ENCODE measurements at places on chromosomes 12 and 14.

DNA sequence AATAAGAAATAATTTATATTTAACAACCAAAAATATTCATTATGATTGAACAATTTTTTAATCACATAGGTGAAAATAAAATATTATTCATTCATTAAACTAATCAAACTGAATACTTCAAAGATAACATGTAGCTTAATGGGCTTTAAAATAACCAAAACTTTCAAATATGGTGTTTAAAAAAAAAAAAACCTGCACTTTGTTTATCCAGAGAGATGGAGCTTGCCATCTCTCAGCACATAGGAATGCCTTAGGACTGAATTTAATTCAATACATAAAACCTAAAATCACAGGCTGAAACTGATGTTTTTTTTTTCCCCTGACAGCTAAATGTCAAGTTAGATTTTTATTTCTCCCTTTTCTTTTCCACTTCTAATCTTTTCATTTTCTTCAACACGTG lies 14.4 kb upstream of the CCER1 start:
- no peak for DNase-seq

DNA sequence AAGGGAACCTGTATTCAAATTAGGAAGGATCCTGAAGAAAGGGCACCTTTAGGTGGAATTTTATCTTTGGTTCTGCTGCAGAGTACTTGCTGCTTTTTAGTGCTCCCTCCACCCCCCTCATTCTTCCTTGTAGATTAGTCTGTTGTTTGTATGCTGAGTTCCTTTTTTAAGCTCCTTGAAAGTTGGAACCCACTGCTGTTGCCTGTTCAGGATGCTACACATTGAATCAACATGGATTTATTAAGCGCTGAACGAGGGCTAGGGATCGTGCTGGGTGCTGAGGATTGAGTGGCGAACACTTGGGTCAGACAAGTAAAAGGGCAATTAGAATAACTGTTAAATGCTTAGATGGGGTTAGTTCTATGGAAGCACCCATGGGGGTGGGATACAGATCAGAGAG lies 884 bp upstream of the AMN1 start:
- DNase-seq, result no peak

- no peak for DNase-seq
Measured at GRCh38 chr12:93624595-93625294, 52.3 kb downstream of the SOCS2 start.

DNA sequence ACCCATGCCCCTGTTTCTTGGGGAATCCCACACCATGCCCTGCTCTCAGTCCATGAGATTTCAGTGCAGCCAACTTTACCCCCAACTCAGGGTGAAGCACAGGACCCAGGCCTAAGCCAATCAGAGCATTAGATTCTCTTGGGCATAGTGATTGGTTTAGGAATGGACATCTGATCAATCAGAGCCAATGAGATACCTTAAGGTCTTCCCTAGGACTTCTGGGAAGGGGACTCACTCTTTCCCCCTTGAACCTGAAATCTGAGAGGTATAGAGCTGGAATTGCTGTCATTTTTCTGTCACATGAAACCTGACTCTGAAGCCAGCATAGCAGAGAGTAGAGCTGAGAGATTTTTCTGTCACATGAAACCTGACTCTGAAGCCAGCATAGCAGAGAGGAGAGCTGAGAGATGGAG lies 127.1 kb downstream of the ZFP36L1 start:
- peak; percentile 13 for DNase-seq

DNA sequence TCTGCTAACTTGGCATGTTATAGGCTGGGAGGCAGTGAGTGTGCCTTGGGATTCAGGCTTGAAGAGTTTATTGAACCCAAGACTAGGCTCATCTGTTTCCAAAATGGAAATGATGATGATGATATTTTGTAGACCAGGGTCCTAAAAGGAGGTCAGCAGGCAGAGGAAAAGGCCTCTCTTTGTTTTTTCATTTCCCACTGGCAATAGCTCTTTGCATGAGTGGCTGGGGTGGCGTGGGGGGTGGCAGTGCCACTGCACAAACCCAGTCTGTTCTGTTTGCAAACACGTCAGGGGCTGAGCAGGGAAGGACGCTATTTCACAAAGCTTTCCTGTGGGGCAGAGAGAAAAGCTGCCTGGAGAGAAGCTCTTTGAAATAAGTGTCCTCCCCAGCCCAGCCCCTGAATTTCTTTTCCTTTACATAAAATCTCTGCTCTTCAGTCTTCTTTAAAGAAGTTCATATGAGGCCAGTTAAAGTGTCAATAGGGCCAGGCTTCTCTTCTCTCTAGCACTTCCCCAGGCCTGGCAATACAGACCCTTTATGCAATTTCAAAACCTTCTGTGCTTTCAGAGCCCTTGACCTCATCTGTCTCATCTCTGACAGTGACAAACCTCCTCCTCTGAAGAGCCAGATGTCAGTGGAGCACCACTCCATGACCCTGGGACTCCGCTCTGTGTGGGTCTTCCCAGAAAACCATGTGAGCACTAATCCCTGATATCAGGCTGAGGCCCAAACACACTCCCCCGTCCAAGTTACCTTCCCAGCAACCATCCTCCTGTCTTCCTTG lies 72.8 kb downstream of the ZNF664 start:
- no peak for DNase-seq

GRCh38 chr14:31419967-31420318 lies 407 bp downstream of the HEATR5A start:
- peak; percentile 69 for DNase-seq

DNA sequence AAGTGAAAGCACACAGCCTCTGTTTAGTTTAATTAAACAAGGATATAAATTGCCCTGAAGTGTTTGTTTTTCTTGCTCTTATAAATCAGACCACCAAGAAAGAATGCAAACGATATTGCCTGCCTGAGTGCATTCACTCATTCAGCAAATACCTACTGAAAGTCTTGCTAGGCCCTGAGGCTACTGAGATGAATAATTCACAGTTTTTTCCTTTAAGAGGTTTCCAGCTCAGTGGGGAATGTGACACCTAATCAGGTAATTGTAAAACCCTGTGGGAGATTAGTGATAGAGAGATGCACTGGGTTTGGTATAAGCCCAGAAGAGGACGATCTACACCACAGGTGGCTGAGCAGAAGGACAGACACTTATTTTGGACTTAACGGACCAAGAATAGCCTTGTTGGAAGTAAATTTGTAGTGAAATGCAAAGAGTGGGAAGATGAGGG lies 151.4 kb downstream of the SLC35F4 start:
- no peak for DNase-seq

- DNase-seq, result no peak
Measured at GRCh38 chr12:97557116-97557515, 94.5 kb downstream of the RMST start.

- no peak for DNase-seq
Measured at GRCh38 chr14:94774344-94775090, 4.6 kb upstream of the GSC start.

GRCh38 chr12:39868328-39868725 lies 237.6 kb downstream of the SLC2A13 start:
- DNase-seq, result no peak

DNA sequence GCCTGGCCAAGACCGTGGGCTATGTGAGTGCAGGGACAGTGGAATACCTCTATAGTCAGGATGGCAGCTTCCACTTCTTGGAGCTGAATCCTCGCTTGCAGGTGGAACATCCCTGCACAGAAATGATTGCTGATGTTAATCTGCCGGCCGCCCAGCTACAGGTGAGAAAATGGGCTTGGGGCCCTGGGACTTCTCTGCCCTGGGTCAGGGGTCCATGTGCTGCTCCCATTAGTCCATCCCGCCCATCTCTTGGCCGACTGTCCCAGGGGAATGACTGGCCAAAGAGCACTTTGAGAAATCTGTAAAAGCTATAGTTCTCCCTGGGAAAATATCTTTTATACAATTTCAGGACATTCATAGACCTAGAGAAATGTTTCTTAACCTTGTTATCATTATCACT lies 63.5 kb downstream of the ACACB start:
- no peak for DNase-seq

DNA sequence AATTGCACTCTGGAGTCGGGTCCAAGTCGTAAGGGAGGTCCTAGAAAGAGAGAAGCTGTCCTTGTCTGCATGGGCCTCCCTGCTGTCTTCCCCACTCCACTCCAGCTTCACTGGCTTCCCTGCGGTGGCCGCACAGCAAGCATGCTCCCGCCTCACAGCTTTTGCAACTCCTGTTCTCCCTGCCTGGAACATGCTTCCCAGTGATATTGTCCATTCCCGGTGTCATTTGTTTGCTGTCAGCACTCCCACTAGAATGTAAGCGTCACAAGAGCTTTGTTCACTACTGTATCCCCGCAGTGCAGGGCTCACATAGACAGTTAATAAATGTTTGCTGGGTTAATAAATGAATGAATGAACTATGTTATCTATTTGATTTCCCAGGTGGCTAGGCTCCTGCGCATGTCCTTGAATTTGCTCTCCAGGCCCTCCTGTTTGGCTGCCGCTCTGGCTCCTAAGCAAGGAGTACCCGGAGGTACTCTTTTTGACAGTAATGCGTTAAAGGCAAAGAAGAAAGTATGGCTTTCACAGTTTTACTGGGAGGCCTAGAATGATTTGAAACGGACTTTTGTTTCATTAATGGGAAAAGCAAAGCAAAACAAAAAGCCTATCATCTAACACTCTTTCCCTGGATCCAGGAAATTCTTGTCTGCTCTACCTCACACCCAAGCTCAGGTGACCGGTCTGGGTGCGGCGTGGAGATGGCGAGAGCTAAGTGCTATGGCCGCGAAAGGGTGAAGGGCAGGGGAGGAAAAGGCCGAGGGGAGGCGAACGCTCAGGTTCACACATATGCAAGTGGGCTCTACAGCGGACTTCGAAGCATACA lies 6.2 kb upstream of the SLC7A7 start:
- no peak for DNase-seq

DNA sequence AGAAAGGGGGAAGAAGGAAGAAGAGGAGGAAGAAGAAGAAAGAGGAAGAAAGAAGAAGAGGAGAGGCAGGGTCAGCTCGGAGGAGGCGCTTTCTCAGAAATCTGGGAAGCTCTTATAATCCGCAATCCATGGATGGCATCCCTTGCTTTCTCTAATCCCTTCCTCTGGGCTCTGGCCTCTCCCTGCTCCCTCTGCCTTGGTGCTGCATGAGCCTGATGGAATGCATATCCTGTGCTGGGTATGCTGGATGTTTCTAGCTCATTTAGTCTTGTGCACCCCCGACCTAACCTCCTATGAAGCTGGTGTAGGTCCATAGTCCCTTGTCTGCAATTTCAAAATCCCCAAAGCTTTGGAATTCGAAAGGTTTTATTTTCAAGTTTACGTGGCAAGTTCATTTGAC lies 94.2 kb upstream of the MYL2 start:
- DNase-seq, result no peak

DNA sequence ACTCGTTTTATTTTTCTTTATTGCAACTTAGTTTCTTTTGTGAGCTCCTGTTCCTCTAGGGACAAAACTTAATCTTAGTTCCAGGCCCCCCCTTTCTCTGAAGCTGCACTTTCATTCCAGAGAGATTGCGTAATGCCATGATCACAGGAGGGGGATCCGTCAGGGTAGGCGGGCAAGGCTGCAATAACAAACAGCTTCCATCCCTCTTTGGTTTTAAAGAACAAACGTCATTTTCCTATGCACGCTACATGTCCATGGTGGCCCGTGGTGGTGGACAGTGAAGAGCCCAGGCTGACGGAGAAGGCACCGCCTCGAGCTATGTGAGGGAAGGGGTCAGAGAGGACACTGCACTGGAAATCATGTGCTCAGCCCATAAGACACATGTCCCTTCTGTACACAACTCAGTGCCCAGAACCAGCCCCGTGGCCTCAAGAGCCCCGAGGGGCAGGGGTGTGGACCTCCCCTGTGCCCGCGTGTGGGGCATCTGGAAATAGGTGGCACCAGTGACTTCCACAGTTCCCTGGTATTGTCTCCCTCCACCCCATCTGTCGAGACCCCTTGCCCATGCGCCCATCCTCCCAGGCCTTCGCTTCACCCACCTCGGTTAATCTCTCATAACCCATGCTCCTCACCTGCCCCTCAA lies 161.4 kb downstream of the ADGRD1 start:
- no peak for DNase-seq

- no peak for DNase-seq
Measured at GRCh38 chr12:107859367-107859766, 84.9 kb downstream of the ASCL4 start.

DNA sequence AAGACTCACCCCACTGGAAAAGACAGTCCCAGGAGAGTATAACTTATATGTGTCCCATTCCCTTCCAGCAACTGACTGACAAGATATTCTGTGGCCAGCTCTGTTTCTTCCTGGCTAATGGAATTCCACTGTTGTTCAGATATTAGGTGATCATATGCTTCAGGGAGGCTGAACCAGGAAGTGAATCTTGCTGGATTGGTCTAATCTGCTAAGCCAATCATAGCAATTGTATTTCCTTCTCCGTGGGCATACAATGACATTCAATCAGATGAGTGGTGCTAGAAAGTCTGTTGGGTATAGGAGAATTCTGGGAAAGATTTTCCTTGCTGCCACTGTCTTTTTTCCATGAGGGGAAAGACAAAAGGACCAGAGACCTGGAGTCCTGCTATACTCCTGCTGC lies 12.1 kb downstream of the PYGL start:
- DNase-seq, result no peak

GRCh38 chr12:96048393-96048969 lies 13.1 kb upstream of the LTA4H start:
- DNase-seq, result no peak

DNA sequence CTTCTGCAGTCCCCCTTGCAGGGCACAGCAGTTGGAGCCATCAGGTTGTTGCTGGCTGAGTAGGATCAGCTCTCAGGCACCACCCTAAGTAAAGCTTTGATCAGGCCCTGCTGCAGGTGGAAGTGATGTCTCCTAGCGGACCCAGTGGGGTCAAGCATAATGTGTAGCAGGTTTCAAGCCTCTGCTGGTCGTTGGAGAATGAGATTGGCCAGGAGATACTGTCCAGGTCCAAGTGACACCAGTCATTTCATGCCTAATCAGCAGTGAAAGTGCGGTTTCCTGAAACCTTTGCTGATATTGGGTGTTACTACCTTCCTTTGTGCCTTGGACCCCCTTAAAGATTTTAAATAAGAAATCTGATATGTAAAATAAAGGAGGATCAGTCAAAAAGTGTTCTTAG lies 72.6 kb downstream of the SUSD6 start:
- no peak for DNase-seq

- DNase-seq, result peak; percentile 35
Measured at GRCh38 chr12:45388545-45388944, 172.7 kb downstream of the ANO6 start.

- peak; percentile 67 for DNase-seq
Measured at GRCh38 chr14:85438481-85438942, 91.4 kb upstream of the FLRT2 start.

DNA sequence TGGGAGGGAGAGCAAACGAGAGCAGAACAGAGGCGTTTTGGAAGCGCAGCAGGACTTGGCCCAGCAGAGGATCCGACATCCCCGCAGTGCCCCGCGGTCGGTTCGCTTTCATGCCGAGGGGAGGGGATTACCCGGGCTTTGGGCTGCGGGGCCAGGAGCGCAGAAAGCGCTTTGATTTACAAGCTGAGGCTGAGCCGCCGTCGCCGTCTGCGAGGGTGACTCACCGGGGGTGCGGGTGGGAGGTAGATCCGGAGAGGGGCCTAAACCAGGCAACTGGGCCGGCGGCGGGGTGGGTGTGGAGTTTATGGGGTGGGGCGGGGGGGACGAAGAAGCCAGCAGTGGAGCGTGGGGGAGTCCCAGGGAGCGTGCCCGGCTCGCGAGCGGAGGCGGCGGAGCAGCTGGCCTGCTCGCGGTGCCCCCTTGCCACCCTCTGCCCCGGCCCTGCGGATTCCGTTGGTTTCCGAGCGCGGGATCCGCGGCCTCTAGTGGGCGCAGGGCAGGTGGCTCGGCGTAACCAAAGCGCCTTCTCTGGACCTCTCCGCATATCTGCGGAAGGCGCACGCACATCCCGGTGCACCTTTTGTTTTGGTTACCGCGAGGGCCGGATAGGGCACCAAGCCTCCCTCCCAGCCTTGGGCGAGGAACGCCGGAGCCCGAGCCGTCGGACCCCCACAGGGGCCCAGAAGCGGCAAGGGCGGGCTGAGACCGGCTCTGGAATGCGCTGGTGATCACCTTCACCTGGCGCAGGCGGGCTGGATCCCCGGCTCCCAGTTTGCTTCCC lies 2.6 kb downstream of the SIX4 start:
- DNase-seq, result peak; percentile 73
